ENCODE measurements at places on chromosomes 16 and 17.
A peak's percentile ranks its signal among the peaks of the same experiment; 100 is the strongest.

- DNase-seq: no peak
Observed at GRCh38 chr17:36689089-36689667, 87.8 kb downstream of the MRM1 start.

DNA sequence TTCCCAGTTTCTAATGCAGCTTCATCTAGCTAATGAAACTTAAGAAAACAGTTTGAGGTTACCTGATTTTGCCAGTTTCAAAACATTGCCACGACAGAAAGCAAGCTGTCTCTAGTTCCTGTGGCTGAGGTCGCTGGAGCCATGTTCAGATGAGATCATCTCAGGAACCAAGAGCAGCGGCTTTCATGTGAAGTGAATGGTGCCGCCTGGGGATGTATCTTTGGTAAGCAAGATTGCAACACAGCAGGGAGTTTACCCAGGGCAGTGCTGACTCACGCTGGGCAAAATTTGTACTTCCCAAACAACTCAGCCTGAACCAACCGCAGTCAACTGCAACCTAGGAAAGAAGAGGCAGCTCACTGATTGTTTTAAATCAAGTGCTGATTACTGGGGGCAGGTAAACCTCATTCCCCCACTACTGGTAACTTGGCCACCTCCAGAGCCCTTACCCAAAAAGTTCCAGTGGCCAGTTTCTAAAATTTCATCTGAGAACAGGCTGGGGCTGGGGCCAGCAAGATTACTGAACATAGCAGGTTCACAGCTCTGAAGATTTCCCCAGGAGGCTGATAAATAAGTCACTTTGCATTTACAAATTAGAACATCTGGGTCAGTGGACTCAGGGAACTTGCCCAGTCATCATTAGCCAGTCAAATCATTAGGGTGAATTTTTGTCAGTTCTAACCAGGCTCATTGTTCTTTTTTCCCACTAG is at the start of gene RFFL:
Gene RFFL, minus strand, starts transcription at position 194 of the 710 bp plus-strand sequence. CDS start 37,154 bp downstream, outside the sequence.
- peak; percentile 82 for DNase-seq

DNA sequence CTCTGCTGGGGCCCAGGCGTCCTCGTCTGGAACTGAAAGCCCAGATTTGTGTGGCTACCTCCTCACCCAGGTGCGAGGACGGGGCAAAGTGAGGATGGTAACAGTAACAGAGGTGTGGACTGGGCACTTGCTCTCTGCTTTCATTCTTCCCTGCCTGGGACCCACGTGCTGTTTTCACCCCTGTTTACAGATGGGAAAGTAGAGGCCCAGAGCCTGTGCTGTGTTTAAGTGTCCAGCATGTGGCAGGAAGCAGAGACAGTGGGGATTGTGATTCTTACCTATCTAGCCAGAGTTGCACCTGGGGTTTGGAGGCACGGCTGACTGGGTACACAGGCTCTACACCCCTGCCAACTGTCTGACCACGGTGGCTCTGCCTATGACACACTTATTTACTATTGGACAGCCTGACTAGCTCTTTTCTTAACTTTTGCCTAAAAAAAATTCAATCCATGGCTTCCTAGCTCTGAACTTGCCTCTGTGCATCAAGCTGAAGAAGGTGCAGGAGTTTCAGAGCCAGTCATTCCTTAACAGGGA is 155.4 kb downstream of the CLEC16A start:
- no peak for DNase-seq

- no peak for DNase-seq
Observed at GRCh38 chr16:72468582-72468981, 296.6 kb upstream of the PMFBP1 start.

- DNase-seq: no peak
Observed at GRCh38 chr17:48244814-48245213, 137.2 kb downstream of the SNX11 start.

GRCh38 chr17:14622615-14623101 is 321.8 kb downstream of the HS3ST3B1 start:
- no peak for DNase-seq

GRCh38 chr17:39166437-39167335 is 725 bp upstream of the ARL5C start:
- no peak for DNase-seq

GRCh38 chr17:80815151-80815681 is 176.4 kb upstream of the CHMP6 start:
- no peak for DNase-seq

DNA sequence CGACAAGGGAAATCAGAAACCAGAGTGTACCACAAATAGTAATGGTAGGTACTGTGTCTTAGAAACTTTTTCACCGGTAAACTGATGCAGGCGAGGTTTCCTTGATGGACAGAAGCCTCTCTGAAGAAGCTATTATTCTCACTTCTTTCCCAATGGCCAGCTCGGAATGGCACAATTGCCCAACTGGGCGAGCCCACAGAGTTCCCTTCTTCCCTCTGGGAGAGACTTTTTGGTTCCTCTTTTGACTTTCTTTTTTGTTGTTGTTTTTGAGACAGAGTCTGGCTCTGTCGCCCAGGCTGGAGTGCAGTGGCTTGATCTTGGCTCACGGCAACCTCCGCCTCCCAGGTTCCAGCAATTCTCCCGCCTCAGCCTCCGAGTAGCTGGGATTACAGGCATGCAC is 16.9 kb downstream of the SLC43A2 start:
- DNase-seq: no peak

- DNase-seq: no peak
Observed at GRCh38 chr16:70483426-70483825, 29.0 kb downstream of the FCSK start.

DNA sequence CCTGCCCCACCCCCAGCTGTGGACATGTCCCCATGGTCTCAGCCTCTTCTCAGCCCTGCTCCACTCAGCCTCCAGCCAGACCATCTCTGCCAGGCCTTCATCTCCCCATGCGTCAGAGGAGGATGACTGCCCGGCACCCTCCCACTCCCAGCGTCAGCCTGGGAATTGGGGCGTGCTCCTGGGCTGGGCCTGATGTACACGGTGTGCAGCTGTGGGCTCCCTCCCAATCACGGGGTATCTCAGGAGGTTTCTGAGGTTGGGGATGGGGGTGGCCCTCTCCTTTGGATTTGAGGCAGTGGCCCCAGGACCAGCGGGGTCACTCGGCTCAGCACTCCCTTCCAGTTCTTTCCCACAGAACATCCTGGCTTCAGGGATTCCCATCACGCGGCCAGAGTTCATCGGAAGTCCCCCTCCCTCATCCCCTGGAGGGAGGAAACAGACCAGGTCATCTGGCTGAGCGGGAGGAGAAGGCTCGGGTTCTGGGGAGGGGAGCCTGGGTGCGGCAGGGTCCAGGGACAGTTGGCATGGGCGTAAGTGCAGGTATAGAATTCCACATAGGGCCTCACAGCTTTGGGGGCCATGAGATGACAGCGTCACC is 36.9 kb downstream of the SOCS3 start:
- DNase-seq: no peak
